ENCODE measurements at places on chromosomes 6 and 20.

GRCh38 chr6:162525181-162525580 is 202.4 kb downstream of the PRKN start:
- no peak for DNase-seq

GRCh38 chr20:39627765-39628164 is 665.6 kb downstream of the DHX35 start:
- DNase-seq: no peak

DNA sequence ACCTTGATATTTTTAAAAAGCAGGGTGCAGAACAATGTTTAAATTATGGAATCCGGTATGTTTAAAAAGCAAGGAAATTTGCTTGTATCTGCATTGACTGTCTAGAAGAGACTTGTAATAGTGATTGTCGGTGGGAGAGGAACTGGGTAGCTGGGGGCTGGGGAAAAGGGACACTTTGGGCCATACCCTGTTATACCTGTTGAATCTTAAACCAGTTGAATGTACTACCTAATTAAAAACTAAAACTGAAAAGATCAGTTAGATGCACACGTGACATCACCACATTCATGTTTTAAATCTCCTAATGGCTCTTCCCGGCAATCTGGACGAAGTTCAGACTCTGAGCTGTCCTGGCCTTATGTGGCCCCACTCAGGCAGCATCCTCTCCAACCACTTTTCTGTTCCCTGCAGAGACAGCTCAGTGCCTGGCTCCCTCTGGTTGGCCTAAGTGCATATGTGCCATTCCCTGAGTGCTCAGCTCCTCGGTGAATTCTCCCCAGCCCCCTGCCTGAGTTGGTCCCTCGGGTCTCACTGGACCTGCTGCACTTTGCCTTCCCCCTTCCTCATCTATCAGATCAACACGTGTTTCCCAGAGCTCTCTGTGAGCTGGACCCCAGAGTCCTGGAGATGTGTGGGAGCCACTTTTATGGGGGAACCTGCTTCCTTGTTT is 36.3 kb downstream of the SLC52A3 start:
- no peak for DNase-seq

DNA sequence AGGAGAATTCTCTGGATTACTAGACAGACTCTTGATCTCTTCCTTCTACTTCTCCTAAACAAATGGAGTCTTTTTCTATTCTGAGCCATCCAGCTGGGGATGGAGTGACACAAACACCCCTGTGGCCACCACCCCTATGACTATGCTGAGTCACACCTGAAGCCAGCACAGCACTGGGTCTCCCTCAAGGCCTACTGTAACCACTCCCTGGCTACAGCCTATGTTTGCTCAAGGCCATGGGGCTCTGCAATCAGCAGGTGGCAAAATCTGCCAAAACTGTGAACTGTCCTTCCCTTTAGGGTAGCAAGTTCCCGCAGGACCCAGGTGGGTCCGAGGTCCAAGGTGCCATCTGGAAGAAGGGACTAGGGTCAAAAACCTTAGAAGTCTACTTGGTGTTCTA is 132.3 kb downstream of the TINAG start:
- no peak for DNase-seq

DNA sequence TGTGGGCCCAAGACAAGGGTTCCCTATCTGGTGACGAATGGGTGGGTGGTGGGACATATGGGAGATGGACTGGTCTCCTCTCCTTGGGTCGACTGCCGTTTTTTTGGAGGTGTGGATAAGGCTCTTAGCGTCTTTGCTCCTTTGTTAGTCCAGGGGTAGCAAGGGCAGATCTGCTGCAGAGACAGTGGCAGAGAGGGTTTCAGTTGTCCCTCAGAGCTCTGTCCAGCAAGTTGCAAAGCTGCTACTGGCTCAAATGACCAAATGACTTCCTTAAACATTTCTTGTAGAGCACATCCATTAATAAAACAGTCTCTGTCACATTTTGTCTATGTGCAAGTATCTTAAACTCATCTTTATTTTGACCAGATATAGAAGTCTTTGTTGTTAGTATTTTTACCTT is 508.0 kb upstream of the ADGRB3 start:
- no peak for DNase-seq

DNA sequence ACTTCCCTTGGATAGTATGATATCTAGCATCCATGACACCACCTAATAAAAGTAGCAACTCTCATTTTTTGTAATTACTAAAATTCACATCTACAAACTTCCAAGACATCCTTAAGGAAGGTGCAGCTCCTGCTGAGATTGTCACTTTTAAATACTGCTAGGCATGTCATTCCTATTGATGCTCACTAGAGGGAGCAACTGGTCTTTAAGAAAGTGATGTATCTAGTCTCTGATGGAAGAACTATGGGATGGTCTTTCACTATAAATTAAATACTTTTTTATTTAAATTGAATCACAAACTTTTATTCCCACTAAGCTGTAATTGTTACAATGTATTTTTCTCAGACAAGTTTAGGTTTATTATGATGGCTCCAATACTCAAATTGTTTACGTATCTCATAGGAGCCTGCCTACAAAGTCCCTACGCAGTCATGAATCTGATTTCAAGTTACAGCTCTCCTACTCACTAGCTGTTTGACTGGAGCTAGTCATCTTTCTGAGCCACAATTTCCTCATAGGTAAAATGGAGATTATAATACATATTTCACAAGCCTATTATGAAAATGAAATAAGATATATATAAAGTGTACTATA is 8.1 kb upstream of the TSPYL1 start:
- no peak for DNase-seq

- no peak for DNase-seq
Measured at GRCh38 chr6:159969921-159970320, 1.0 kb downstream of the IGF2R start.

DNA sequence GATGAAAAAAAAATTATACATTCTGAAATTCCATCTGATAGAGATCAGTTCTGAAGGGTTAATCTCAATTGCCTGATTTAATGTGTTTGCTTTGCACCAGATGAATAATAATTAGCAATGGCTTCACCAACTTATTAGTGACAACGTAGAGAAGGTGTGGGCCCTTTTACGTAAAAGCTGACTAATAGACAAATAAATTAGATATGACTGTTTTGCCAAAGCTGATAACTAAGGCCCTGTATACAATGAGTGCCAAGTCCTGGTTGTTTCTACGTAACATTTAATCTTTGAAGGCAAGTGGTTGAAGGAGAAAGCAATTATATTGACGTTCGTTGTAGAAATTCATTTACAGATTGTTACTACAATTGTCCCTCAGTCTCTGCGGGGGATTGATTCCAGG is 10.8 kb downstream of the SGK1 start:
- no peak for DNase-seq
